ENCODE measurements at places on chromosomes 1 and 21. TPM values are rescaled to one million over a fixed set of nuclear protein-coding genes. Genes with fewer than 3 reads are reported as not detected.

Gene CTH
- polyA plus RNA-seq, result 28.9 TPM

Gene EDARADD
- 1.3 TPM for polyA plus RNA-seq

Gene HENMT1
- polyA plus RNA-seq, result 6.3 TPM

Gene ANGPTL3
- polyA plus RNA-seq, result not detected

Gene KRTAP20-3
- not detected for polyA plus RNA-seq

Gene CAMK2N1
- 28.8 TPM for polyA plus RNA-seq

Gene PLD5
- not detected for polyA plus RNA-seq

Gene NTNG1
- polyA plus RNA-seq, result 17.4 TPM

Gene CR1L
- polyA plus RNA-seq, result not detected

- no peak for DNase-seq
Measured at GRCh38 chr1:3441880-3442279, 12.6 kb upstream of the ARHGEF16 start.

DNA sequence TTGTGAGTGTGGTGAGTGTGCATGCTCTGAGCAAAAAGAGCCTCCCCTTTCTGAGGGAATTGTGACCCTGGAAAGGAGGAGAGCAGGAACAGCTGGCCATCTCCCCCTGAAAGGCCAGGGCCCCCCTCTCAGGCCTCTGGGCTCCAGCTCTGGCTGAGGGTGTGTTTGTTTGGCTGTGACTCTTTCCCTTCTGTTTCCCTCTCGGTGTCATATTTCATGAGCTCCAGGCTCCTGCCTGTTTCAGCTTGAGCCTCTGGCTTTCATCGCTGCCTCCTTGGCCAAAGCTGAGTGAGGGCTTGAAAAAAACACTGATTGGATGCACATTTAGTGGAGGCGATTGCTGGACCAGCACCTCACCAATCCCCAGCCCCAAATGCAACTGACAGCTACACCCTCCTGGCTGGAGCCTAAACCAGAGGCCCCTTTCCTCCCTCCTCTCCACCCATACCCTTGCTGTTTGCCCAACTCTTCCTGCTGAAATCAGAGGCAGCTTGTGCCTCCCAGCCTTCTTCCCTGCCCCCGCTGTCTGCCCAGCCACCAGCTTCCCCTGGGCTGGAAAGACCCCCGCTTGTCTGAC is 64.1 kb downstream of the DDR2 start:
- DNase-seq, result peak; percentile 91

- DNase-seq, result no peak
Measured at GRCh38 chr21:44485254-44485793, 30.0 kb downstream of the LRRC3 start.

DNA sequence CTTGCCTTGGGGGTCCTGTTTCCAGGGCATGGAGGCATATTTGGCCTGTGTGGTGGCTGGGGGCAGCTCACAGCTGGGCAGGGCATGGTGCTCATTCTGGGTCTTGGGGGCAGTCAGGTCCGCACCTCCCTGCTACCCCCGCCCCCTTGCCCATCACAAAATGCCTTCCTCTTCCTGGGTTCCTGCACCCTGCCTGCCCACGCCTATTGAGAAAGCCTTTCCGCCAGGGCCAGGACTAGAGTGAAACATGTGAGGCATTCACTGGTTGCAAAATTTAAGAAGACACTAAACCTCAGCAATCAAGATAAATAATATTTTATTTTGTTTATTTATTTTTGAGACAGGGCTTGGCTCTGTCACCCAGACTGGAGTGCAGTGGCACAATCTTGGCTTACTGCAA is 19.7 kb downstream of the PTAFR start:
- no peak for DNase-seq

- no peak for DNase-seq
Measured at GRCh38 chr1:39673215-39673614, 1.3 kb upstream of the NT5C1A start.

DNA sequence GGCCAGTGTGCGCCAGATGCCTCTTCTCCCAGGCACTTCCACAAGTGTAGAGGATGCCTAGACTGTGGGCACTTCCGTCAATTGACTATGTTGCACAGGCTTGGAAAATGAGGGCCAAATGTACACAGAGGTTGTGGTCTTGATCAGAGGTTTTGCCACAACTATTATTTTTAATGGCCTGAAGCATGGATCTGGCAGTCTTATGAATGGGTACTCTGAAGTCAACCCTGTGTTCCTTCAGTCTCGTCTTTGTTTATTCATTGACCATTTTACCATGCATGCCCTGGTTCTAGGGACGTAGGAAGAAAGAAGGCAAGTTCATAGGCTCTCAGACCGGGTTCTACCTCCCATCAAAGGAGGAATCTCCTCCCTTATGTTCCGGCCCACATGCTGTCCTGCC is 329.1 kb downstream of the HHAT start:
- DNase-seq, result no peak

GRCh38 chr1:230878591-230878990 is 10.3 kb upstream of the C1orf198 start:
- DNase-seq, result peak; percentile 88

GRCh38 chr1:205313563-205314308 is 7.8 kb downstream of the NUAK2 start:
- DNase-seq, result no peak
